GM18507 (cell line): ENCODE measurements at places on chromosomes 1 and 21.
A peak's percentile ranks its signal among the peaks of the same experiment; 100 is the strongest.

- no peak for DNase-seq
Measured at GRCh38 chr1:82455342-82455741, 654.6 kb downstream of the ADGRL2 start.

DNA sequence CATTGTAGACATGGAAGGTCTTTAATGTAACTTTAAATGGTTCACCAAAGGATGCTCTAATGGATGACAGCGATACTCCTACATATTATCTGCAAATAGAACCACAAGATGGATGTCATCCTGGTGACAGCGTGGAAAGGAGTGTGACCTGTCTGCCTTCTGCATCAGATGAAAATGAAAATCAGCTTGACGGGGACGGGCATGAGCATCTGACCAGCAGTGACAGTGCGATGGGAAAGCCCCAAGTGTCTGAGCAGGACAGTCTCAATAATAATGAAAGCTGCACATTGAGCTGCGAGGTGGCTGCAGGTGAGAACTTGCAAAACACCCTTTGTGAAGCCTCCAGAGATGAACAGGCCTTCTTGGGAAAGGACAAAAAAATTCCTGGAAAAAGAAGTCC lies 25.2 kb downstream of the CNST start:
- DNase-seq, result peak; percentile 38

DNA sequence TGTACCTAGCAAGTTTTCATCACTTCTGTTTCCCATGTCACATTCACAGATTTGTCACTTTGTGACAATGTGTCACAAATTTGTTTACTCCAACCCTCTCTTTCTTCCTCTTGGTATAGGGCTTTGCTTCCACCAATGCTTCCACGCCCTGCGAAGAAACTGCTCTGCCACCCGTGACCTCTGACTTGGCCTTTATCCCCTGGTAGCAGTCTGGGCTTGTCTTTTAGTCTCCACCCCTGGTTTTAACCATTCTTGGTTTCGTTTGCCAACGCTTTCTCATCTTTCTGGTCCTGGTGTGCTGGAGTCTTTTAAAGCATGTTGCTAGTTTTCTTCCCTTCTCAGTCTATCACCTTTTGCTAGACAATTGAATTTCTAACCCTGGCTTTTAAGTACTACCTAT lies 8.1 kb downstream of the TACSTD2 start:
- DNase-seq, result no peak

- DNase-seq, result no peak
Measured at GRCh38 chr1:226920446-226920894, 19.6 kb upstream of the COQ8A start.

DNA sequence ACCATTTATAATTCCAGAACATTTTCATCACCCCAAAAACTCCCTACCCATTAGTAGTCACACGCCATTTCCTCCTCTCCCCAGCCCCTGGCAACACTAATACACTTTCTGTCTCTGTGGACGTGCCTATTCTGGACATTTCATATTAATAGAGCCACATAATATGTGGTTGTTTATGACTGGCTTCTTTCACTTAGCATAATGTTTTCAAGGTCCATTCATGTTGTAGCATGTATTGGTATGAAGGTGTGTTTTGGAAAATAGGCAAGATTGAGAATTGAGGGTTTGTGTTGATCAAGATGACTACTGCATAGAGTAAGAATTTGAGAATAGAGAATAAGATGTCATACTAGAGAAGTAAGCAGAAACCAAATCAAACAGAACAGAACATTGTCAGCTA lies 67.5 kb downstream of the ZFYVE9 start:
- no peak for DNase-seq

GRCh38 chr1:215056584-215056983 lies 26.0 kb upstream of the KCNK2 start:
- no peak for DNase-seq
